ENCODE measurements at places on chromosomes 4 and X.
A peak's percentile ranks its signal among the peaks of the same experiment; 100 is the strongest.

- DNase-seq: no peak
Observed at GRCh38 chr4:101813604-101814003, 23.1 kb downstream of the BANK1 start.

GRCh38 chrX:74779175-74779574 is 146.1 kb downstream of the NEXMIF start:
- DNase-seq: no peak

GRCh38 chrX:149499766-149500165 is 5.3 kb downstream of the IDS start:
- no peak for DNase-seq

- no peak for DNase-seq
Observed at GRCh38 chr4:77582156-77582555, 23.5 kb upstream of the CXCL13 start.

DNA sequence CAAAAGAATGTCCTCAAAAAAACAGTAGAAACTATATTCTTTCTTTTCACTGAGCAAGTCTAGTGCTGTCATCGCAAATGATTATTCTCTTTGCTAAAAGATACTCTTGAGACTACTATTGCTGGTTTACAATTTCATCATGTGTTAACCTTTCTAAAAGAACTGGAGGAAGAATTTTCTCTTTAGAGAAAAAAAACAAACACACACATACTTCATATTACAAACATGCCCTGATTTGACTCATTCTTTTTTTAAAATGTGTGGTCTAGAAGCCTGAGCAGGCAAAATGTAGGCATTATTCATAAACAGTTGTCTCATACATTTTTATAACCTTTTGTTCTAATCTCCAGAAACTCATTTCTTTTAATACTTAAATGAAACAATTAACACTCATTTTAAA is 60.6 kb upstream of the FAT4 start:
- no peak for DNase-seq

- no peak for DNase-seq
Observed at GRCh38 chr4:108045687-108046024, 56.0 kb downstream of the HADH start.

- no peak for DNase-seq
Observed at GRCh38 chr4:45030059-45030458, 303.7 kb upstream of the GNPDA2 start.

GRCh38 chr4:127698789-127699200 is 31.4 kb upstream of the SLC25A31 start:
- peak; percentile 85 for DNase-seq

DNA sequence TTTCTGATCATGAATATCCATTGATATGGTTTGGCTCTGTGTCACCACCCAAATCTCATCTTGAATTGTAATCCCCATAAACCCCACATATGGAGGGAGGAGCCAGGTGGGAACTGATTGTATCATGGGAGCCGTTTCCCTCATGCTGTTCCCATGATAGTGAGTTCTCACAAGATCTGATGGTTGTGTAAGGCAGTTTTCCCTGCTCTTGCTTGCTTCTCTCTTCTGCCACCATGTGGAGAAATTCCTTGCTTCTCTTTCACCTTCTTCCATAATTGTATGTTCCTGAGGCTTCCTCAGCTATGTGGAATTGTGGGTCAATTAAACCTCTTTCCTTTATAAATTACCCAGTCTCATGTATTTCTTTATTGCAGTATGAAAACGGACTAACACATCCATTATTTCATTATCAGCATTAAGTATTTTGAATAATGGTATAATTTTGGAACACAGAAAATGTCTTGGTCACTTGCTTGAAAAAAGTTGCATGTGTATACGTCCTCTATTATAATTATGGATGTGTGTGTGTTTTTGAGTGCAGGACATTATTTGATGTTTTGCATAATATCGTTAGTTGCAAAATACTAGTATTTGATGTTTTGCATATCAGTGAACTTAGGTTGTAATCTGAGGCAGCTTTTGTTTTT is 334.6 kb downstream of the PCDH10 start:
- DNase-seq: no peak

DNA sequence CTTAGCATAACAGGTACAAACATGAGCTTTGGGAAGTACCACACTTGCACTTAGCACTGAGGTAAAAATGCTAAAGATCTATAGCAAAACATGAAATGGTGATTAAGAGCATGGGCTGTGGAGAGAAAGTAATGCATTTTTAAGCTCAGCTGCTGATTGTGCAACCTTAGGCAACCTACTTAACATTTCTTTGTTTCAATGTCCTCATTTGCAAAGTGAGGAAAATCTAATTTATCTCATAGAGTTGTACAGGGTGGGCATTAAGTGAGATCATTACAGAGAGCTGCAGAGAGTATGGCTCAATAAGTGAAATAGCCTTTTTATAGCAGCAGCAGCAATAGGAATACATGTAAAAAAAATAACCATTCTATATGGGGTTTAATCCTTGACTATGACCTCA is 87.0 kb downstream of the PAK3 start:
- DNase-seq: no peak

GRCh38 chr4:184805462-184806228 is 20.1 kb downstream of the ACSL1 start:
- DNase-seq: no peak

DNA sequence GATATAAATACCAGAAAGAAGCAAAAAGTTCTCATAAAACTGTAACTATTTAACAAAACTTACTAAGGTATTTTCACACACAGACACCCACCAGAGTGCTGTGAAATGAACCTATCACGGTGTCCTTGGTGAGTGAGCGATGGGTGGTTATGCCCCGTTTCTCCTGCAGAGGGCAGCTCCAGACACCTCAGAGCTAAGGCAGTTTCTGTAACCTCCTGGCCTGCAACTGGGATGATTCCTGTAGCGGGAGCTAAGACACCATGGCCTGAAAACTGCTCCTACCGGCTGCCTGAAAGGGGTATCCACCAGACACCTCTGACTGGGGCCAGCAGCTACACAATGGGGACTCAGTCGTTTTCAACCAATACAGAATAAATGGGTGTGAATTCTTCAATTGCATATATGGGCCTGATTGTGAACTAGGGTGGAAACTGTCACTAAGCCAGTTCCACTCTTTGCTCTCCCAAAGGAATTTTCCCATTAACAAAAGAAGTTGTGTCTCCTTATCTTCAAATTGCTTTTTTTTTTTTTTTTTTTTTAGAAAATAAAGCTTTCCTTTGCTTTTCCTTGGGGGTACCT is 2375.8 kb upstream of the TENM3 start:
- peak; percentile 7 for DNase-seq

DNA sequence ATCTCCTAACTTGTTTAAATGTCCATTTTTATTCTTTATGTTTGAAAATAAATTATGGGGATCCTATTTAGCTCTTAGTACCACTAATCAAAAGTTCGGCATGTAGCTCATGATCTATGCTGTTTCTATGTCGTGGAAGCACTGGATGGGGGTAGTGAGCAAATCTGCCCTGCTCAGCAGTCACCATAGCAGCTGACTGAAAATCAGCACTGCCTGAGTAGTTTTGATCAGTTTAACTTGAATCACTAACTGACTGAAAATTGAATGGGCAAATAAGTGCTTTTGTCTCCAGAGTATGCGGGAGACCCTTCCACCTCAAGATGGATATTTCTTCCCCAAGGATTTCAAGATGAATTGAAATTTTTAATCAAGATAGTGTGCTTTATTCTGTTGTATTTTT is 27.6 kb downstream of the NUDT6 start:
- DNase-seq: no peak

DNA sequence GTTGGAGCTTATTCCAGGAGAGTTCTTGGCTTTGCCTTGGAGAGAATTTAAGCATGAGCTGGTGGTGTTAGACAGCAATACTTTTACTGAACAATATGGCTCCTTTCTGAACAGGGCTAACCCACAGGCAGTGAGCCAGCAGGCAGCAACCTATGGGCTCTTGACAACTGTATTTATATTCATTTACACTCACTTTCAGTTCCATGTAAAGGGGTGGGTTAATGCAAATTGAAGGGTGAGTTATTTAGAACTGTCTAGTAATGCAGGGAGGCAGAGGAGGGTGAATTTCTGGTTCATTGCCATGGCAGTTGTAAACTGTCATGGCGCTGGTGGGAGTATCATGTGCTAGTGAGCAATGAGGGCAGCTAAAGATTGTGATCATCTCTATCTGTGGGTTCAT is 15.7 kb downstream of the FOXR2 start:
- DNase-seq: no peak

DNA sequence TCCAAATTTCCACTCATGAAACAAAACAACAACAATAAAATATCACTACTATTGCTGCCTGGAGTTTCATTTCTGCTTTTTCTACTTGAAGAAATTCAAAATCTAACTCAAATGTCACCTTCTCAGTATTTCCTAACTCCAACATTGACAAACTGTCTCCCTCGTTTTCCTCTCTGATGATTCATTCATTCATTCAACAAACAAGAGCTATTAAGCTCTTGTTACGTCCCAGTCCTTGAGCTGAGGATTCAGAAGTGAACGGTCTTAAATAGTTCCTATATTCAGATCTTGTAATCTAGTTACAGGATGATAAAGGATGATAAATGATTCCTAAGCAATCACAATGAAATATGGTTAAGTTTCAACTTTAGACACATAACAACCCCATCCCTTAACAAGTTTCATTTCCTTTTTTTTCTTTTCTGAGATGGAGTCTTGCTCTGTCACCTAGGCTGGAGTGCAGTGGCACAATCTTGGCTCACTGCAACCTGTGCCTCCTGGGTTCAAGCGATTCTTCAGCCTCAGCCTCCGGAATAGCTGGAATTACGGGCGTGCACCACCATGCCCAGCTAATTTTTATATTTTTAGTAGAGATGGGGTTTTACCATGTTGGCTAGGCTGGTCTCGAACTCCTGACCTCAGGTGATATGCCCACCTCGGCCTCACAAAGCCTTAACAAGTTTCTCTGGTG is 1.7 kb downstream of the SLC9B2 start:
- DNase-seq: no peak

DNA sequence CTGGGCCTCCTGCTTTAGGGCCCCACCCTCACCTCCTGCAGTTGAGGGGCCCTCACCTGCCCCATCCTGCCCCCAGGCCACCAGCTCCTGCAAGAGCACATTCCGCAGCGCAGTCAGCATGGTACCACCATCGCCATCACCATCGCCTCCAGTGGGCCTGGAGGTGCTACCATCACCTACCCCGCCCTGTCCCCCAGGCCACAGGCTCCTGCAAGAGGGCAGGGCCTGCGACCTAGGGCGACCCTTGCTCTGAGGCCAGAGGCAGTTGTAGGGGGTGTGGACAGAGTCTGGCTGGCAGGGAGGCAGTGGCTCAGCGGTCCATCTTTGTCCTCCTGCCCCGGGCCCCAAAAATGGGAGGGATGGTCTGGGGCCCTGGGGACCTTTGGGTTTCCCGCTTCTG is 3.9 kb upstream of the HAUS7 start:
- DNase-seq: no peak

DNA sequence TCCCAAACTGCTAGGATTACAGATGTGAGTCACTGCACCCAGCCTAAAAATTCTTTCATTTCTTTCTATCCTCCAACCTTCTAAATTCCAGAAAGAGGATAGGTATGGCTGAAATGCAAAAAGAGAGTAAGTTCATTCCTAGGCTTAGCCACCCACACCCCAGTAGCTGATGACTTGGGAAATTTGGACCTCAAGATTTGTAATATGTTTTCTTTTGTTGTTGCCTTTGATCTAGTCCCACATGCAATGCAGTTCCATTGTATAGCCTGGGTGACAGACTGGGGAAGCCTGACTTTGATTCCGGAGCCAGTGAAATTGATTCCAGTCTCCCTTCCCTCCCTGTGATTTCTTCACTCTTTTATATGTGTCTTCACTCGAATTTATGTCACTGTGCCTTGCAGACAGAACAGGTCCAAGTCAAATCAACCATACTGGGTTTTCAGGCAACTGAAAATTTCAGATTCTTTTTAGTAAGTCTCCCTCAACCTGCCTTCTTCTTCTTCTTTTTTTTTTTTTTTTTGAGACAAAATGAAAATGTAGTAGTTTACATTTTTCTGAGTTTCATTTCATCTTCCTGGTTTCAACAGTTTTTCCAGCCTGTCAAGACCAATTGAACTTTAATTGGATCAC is 176.2 kb upstream of the RBPJ start:
- DNase-seq: peak; percentile 5

DNA sequence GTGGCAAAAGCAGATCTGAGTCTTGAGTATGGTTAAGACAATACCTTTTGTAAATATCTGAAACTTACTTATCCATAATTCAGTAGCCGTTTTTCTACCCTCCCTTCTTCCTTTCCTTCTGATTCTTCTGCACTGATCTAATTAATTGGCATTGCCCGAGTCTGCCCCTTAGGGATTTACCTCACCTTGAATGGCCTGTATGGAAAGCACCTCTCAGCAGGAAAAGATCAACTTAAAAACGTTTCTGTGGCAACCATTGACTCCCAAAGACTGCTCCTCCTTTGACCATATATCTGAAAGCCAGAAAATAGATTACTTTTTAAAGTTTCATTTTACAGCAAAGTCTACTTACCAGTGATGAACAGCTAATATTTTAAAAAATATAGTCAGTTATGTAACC is 496.5 kb upstream of the LCORL start:
- no peak for DNase-seq

GRCh38 chrX:130212371-130212770 is 40.6 kb downstream of the RAB33A start:
- no peak for DNase-seq

DNA sequence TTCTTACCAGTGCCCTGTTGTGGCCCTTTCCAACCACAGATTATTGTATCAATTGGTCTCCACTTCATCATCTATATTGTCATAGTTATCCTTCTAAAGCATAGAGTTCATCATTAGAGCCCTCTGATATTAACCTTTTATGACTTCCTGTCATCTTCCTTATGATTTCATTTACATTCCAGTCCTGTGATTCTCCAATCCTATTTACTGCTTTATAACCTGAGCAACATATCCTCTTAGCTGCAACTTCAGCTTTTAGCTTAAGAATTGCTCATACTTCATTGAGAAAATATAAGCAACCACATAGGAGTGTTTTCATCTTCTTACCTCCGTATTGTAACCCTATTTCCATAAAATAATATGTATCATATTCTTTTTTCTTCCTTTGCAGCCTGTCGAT is 252.6 kb upstream of the CENPE start:
- peak; percentile 3 for DNase-seq

DNA sequence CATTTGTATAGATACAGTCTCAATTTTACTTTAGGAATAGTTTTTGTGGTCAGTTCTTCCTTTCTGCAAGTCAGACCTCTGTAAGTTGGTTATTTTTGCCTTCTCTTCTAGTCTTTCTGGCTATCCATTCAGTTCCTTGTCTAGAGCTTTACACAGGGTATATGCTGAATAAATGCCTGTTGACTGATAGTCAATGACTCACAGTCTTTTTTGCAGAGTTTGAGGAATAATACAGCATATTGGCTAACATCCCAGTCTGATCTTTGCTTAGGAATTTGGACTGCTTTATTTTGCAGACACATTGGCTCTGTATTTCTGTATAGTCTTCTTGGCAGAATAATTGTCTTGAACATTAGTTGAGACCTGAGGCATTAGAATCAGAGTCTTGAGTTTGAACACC is 132.4 kb downstream of the MAGEC1 start:
- peak; percentile 1 for DNase-seq

DNA sequence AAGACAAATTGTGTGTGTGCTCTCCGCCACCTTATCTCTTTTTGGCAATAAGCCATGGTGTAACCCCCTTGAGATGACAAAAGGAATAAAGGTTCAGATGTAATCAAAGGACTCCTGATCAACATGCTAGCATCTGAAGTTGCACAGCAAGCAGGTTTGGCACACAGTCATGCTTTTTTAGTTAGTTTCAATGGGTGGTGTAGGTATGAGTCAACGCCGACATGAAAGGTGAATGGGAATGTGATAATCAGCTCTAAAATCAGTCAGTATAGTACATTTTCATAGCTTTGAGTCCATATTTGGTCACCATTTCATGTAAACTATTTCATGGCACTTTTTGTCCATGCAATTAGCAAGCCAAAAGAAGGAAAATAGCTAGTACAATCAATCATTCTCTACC is 50.4 kb upstream of the ETNPPL start:
- no peak for DNase-seq

All from RWPE1 (cell line).